ENCODE measurements at places on chromosomes 1 and 21.

DNA sequence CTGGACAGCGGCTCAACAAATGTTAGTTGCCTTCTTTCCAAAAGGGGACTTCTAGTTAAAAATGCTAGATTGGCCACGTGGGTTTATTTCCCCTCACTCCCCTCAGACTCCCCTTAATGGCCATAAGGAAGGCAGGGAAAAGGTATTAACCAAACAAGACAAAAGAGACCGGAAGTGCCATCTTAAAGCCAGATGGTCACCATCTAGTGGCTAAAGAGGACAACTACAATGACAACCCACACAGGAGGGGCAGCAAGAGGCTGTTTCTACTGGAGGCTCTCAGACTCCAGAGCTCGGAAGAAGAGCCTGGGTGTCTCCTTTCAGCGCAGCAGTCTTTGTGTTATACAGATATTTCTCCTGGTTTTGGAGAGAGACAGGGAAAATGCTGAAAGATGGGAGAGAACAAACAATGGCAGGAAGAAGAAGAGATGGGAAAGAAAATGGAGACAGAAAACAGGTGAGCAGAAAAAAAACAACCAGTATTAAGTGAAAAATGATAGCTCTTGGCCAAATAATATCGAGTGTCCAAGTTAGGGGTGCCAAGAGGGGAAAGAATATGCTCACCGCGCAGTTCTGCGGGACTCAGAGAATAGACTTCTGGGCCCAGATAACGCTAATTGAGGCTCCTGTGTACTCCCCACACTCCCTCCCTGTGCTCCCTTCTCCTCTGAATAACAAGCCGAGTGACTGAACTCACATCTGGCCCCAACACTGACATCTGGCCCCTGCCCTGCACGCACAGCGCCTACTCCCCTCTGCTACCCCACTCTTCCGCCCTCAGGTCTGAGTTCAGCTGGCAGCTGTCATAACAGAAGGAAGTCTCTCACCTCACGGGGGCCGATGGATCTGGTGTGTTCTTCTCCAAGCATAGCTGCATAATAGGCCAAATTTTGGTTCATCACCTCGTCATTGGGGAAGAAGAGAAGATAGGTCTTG lies 9.6 kb downstream of the P3H1 start:
- DNase-seq = no peak

- DNase-seq = no peak
Measured at GRCh38 chr1:29689372-29690030, 453.2 kb downstream of the PTPRU start.

GRCh38 chr1:30284728-30285475 lies 438.5 kb downstream of the MATN1 start:
- no peak for DNase-seq

- DNase-seq = no peak
Measured at GRCh38 chr1:23108918-23109533, 59.6 kb downstream of the LUZP1 start.

DNA sequence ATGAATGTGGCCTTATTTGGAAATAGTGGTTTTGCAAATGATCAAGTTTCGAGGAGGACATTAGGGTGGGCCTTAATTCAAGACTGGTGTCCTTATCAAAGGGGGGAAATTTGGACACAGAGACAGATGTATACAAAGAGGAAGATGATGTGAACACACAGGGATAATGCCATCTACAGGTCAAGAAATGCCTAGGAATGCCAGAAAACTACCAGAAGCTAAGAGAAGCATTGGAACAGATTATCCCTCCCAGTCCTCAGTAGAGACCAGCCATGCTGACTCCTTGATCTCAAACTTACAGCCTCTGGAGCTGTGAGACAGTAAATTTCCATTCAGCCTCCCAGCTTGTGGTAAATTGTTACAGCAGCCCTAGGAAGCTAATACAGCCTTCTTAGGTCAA lies 151.4 kb downstream of the PTGER3 start:
- DNase-seq = no peak

DNA sequence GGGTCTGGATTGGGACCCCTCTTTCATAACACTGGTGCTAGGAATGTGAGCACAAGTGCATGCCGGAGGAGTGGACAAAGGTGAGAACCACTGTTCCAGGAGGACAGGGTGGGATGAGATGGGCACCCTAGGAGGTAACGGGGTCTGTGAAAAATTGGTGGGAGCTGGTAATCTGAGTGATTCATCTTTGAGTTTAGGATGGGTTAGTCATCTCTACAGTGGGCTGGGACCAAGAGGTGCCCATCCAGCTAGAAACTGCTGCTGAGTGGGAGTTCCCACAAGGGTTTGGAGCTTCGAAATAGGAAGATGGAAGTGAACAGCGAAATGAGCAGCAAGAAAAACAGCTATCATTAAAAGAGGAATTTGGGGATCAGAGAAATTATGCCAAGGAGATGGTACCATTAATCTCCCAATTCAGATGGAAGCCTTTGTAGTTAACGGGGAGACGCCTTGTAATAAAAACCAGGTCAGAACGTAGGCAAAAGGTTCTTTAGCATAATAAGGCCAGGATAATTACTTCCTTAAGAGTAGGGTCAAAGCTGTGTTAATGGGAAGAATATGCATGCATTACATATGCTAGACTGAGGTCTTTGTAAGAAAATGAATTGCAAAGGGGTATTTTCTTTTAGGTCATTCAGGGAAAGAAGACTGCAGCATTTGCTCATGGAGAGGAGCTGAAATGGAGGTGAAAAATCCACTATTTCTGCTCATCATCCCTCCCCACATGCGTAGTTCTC lies 55.5 kb downstream of the OLFML3 start:
- DNase-seq = no peak

DNA sequence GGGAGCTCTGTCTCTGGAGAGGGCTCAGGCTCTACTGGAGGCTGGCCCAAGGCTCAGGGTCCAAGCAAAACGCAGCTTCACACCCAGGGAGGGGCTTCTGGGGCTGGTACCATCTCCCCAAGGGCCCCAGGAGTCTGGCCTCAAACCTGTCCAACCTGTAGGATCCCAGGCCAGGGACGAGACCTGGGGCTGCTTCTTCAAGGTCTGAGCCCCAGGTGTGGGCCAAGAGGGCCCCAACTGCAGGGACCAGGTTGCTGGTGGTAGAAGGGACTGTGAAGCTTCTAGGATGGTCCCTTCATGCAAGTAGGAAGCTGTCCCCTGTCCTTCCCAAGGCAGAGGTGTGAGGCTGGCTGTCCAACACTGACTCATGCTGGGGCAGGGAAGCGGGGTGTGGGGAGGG lies 7.8 kb upstream of the MMEL1 start:
- no peak for DNase-seq

GRCh38 chr21:44653123-44653522 lies 1.3 kb downstream of the KRTAP12-4 start:
- no peak for DNase-seq

DNA sequence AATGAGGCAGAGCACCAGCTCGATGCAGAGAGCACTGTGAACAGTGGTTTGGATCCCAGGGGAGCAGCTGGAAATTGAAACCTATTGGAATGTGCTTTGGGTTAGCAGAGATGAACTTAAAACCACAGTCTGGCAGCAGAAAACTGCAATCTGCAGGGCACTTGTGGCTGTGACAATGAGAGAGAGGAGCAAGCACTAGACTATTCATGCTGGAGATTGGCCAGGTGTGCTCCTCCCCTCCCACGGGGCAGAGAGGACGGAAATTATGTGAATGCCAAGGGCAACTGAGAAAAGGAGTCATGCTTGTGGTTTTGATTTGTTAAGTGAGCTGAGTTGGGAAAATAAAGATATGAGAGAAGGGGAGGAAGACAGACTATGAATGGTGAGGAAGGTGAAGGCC lies 38.1 kb downstream of the HSD3B2 start:
- DNase-seq = peak; percentile 75

- DNase-seq = peak; percentile 74
Measured at GRCh38 chr1:94863297-94863911, 43.2 kb downstream of the SLC44A3 start.

DNA sequence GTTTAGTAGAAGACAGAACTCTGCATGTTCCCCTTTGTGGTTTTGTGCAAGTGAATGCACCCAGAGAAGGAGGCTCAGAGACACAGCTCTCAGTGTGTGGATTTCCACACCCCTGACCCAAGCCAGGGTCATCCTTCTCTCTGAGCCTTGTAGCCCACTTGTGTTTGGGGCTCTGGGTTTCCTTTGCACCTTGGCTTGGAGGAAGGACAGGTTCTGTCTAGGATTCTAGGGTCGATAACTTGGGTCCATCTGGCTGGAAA lies 27.2 kb downstream of the MYOG start:
- no peak for DNase-seq

- DNase-seq = no peak
Measured at GRCh38 chr1:205585169-205585834, 46.5 kb downstream of the ELK4 start.

DNA sequence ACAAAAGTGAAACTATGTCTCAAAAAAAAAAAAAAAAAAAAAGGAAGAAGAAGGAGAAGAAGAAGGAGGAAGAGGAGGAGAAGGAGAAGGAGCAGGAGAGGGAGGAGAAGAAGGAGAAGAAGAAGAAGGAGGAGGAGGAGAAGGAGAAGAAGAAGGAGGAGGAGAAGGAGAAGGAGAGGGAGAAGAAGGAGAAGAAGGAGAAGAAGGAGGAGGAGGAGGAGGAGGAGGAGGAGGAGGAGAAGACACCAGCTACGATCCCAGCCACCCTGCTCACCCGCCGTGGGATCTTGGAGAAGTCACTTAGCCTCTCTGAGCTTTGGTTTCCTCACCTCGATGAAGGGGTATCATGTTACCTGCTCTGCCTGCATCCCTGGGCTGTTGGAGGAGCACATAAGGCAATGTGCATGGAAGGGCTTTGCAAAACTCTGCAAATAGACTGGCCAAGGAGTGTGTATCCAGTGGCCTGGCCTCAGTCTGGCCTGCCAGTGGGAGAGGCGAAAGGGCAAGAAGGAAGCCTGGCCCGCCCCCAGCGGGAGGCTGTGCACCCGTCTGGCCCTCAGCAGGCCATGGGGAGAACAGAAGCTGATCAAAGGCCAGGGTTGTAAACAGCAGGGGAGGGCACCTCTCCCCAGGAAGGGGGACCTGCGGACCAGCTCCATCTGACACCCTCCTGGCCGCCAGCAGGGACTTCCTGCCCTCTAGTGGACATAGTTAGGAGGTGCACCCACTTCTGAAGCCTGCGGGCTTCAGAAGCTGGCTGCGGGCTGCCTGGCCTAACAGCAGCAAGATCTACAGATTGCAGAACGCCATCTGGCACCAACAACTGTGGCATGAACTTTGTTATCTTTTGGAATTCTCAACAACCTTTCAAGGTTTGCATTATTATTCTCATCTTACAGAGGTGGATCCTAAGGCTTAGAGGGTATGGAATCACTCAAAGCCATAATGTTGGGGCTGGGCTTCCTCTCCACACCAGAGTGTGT lies 19.2 kb upstream of the CDK18 start:
- peak; percentile 26 for DNase-seq

- DNase-seq = peak; percentile 78
Measured at GRCh38 chr1:67724928-67725560, 40.0 kb downstream of the GADD45A start.

DNA sequence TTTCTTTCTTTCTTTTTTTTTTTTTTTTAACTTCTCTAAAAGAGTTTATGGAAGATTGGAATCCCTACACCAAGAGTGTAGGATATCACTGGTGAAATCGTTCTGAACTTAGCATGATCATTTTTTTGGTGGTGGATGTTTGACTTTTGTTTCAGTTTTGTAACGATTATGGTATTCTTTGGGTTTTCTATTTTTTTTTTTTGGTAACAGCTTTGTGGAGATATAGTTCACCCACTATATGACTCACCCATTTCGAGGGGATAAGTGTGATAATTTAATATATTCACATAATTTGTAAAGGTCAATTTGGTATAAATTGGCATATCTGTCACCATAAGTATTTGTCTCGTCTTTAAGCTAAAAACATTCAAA lies 29.2 kb downstream of the AGPAT3 start:
- DNase-seq = no peak

DNA sequence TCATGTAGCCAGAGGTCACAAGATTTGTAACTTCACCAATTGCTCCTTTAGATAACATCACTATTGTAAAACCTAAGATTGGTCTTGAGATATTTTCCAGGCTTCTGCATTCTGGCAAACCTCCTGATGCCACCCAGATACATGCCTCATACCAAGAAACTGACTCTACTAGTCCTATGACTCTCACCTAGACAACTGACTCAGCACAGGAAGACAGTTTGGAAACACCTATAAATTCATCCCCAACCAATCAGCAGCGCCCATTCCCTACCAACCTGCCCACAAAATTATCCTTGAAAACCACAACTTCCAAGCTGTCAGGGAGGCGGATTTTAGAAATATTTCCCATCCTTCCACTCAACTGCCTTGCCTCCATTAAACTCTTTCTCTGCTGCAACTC lies 2.6 kb downstream of the NME7 start:
- no peak for DNase-seq

DNA sequence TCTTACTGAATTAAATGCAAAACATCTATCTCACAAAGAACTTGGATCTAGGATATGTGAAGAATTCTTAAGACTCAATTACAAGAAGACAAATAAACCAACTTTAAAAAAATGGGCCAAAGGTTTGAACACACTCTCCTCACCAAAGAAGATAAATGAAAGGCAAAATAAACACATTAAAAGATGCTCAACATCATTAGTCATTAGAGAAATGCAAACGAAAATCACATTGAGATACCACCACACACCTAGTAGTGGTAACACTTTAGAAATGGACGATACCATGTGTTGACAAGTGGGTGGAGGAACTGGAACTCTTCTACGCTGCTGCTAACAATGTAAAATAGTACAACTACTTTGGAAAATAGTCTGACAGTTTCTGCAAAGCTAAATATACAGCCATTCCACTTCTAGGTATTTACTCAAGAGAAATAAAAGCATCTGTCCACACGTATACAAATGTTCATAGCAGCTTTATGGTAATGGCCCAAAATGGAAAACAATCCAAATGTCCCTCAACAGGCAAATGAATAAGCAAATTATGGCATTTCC lies 194.3 kb downstream of the RHOU start:
- no peak for DNase-seq

DNA sequence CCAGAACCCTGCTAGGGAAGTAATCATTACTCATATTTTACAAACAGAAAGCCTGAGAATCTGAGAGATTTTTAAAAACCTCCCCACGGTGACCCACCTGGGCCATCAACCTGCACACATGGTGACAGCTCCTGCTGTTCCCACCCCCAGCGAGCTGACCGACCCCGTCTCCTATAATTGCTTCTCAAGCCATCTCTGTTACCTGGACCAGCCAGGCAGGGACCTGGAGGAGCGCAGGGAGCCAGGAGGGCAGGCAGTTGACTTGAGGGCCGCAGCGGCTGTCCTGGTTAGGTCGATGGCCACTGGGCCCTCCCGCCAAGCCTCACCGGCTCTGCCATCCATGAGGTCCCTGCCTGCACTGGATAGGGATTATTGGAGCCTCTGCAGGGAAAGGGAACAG lies 7.7 kb downstream of the TFF2 start:
- no peak for DNase-seq

GRCh38 chr1:150876119-150876454 lies 312 bp downstream of the ARNT start:
- no peak for DNase-seq

- DNase-seq = peak; percentile 87
Measured at GRCh38 chr1:21919520-21919919, 17.6 kb downstream of the HSPG2 start.

DNA sequence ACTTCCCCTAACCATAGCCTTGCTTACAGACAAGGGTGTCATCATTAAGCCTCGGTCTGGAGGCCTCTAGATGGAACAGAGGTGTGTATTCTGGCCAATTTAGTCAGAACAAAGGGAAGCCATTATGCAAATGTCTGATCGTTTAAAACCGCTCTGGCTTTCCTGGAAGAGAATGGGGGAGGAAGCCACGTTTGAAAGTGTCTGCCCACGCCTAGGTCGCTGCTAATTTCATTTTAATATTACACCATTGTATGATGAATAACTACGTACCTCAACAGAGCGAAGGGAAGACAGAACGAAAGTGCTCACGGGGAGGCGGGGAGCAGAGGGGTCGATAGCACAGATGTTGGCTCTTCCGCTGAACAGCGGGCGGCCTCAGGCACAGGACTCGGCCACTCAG lies 41.1 kb upstream of the CSF3R start:
- no peak for DNase-seq

Measured in stromal cell of bone marrow (primary cell).